ENCODE measurements at places on chromosomes 3 and 15.

GRCh38 chr3:48187579-48188265 is 495 bp downstream of the CDC25A start:
- DNase-seq, result no peak

GRCh38 chr3:187906920-187907319 is 161.7 kb upstream of the BCL6 start:
- DNase-seq, result no peak

- no peak for DNase-seq
Measured at GRCh38 chr3:132225664-132226063, 91.5 kb upstream of the ACP3 start.

DNA sequence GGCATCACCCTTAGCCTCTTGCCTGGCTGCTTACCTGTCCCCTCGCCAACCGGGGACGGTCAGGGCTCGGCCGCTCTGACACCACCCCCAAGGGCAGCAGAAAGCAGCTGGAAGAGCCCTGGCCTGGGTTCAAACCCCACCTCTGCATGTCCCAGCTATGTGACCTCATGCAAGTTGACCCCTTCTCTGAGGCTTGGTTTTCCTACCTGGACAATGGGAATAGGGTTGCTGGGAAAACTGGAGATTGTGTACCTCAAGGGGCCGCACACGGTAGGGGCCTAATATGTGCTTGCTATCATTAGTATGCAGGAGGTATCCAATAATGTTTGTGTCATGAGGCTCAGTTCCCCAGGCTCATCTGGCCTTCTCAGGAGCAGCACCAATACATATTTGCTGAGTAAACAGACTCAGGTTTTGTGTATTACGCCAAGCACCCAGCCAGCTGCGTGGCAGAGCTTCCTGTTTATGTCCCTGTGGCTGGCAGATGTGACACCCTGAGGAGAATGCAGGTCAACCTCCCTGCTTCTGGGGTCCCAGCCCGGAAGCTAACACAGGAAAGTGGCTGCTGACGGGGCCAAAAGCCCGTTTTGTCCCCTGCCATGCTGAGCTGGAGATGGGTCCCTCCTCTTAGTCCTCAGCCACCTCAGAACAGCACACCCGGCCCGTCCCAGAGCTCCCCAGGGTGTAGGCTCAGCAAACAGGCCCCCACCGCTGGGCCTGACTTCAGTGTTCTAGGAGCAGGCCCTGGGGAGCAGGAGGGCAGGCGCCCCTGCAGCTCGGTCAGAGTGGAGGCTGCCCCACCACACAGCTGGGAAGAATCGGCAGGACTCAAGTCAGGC is 29.7 kb downstream of the PLXND1 start:
- no peak for DNase-seq

DNA sequence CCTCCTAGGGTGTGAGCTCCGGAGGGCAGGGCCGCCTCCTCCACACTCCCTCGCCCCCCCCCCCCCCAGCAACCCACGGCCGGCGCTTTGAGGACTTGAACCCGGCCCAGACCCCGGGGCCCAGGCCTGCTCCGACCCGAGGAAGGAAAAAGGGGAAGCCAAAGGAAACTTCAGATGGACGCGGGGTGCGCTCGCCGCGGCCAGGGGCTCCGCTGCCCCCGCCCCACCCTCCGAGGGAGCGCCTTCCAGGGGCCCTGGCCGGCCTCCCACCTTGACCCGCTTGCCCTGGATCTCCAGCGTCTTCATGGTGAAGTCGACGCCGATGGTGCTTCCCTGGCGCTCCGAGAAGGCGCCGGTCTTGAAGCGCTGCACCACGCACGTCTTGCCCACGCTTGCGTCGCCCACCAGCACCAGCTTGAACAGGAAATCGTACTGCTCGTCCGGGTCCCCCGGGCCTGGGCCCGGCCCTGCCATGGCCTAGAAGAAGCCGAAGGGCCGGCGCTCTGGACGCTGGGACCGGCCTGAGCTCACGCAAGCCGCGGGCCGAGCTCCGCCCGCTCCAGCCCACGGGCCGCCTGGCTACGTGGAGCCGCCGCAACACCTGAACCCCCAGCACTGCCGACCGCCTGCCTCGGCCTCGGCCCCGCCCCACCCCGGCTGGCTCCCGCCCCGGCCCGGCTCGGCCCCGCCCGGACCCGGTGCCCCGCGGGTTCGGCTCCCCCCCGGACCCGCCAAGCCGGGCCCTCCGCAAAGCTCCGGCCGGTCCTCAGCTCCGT is 400 bp downstream of the RAB43 start:
- DNase-seq, result no peak

DNA sequence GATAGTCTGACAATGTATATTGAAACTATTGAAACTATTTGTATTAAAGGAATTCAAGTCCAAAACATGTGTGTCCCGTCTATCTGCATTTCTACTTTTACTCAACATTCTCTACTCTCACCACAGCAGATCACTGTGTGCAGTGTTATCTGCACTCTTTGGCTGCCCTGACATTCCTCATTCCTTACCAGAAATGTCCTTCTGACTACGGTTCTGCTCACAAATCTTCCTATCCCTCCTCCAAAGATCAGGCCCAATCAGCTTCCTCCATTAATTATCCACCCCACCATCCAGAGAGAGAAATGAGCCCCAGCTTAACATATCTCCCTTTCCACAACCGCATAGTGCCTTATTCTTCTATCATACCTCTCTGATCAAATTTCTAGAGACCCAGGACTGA is 94.7 kb downstream of the TBL1XR1 start:
- DNase-seq, result no peak

DNA sequence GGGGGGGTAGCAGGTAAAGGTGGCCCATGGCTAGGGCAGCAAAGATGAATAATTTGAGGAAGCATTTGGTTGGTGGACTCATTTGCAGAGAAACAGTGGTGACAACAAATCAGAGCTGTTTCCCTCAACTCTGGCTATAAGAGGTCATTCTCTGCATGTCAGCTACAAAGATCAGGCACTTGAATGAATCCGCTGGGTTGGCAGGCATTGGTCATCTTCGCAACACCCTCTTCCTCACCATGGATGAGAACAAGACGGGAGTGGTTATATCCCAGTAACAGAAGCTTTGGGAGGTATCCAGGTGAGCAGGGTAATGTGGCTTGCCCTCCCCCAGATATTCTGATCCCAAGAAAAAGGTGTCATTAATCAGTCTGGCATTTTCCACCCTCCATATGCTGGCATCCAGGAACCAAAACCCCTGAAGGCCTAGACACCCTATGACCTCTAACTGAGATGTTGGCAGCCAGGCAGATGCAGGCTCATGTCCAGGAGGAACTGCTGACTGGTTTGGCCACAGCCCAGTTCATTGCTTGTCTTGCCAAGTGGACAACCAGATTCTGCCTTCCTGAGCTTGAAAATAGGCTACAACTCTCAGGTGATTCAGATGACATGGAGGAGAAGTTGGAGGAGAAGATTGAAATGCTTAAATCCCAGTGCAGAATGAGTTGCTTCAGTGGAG is 108.9 kb upstream of the TRIM42 start:
- no peak for DNase-seq

DNA sequence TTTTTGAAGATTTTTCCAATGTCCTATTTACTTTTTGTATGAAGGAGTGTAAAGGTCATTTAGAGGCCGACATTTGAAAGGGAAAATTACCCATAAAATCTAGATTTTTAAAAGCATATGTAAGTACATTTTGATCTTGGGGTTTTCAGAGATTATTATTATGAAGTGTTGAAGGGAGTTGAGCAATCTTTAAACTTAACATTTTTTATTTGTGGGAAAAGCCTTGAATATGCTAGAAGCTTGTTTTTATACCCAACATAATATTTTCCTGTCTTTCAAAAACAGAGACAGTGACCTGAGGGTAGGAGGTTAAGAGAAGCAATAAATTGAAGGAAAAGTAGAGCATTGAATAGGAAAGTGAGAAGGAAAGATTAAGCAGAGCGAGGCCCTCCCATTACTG is 85.7 kb downstream of the SLMAP start:
- DNase-seq, result no peak

DNA sequence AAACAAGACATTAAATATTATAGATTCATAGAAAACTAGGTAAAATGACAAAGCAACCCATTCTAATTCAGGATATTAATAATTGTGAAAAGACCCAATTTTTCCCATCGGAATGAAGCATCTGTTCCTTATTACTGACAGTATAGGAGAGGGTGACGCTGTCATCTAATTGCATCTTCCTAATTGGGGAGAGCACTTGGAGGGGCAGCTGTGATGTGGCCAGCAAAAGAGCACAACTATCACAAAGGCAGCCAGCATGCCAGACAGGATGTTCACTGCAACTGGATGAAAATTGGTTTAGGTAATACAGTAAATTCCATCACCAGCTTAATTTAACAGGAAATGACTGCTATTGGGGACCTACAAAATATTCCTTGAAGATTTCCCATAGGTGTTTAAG is 21.9 kb upstream of the MINAR1 start:
- DNase-seq, result no peak

DNA sequence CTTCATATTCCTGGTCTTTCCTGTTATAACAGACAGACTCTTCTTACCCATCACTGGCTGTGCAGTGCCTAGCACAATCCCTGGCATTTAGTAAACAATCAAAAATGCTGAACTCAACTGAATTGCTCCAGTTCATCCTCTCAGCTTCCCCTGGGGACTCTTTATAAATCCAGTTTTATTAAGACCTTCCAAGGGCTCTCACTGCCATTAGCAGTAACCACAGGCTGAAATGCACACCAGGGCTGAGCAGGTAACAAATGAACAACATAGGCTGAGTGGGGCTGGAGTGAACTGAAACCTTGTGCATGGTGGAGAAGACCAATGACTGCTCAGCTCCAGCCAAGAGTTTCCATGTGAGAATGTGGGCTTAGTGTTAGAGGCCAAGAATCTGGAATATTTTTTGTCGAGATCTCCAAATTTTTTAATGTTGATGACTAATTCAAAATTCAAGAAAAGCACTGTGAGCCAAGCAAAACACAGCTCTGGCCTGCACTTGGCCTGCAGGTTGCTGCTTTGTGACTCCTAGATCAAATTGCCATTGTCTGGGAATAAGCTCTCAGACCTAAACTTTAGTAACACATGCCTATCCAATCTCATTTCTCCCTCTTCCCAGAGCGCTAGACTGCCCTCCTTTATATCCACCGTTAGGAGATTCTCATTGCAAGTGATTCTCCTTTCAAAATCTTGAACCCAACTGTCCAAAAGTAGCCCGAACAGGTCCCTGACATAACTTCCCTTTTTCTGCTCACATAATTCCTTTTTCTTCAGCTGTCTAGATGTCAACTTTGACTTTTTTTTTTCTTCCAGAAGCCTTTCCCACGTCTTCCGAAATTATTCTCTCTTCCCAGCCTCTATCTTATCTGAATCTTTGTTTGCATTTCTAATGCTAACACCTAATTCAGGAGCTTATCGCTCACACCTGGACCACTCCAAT is 7.4 kb downstream of the SQOR start:
- DNase-seq, result no peak

DNA sequence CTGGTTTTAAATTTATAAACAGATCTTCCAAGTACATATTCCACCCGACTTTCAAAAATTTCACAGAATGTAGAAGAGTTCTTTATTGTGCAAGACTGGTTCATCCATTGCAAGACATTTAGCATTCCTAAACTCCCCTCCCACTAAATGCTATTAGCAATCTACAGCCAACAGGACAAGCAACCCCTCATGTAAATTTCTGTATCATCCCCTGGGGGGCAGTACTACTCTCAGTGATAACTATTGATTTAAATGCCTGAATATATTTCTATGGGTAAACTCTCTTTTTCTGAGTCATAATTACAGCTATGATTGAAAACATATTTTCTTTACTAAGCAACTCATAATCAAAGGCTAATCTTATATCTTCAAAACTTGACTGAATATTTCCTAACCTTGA is 10.7 kb upstream of the SLC15A2 start:
- DNase-seq, result no peak

GRCh38 chr3:97269202-97269601 is 454.8 kb downstream of the EPHA6 start:
- no peak for DNase-seq

- no peak for DNase-seq
Measured at GRCh38 chr15:29061746-29062145, 176.0 kb downstream of the APBA2 start.

DNA sequence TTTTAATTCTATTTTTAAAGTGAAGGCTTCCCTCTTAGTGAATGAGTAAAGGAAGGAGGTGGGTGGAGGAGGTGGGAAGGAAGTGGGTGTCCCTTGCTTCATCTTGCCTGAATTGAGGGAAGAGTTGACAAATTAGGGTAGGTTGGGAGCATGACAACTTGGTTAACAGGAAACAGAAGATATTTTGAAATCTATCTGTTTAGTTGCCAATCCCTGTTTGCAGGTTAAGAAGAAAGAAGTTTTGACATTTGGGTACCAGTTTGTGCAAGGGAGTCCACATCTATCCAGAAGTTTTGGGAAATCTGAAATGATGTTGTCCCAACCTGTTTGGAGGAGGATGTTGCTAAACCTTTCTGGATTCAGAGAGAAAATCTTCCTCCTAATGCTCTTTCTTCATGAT is 204.1 kb upstream of the SUCLG2 start:
- DNase-seq, result no peak

DNA sequence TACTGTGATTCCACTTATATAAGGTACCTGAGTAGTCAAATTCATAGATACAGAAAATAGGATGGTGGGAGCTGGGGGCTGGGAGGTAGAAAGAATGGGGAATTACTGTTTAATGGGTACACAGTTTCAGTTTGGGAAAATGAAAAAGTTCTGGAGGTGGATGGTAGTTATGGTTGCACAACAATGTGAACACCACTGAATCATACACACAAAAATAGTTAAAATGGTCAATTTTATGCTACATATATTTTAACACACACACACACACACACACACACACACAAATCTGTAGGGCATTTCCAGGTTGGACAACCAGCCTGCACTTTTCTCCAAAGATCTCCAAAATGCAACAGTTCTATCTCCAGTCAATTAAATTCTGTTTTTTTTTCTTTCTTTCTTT is 1.4 kb downstream of the CCDC32 start:
- no peak for DNase-seq

GRCh38 chr3:173709026-173709425 is 311.5 kb downstream of the NLGN1 start:
- DNase-seq, result no peak

DNA sequence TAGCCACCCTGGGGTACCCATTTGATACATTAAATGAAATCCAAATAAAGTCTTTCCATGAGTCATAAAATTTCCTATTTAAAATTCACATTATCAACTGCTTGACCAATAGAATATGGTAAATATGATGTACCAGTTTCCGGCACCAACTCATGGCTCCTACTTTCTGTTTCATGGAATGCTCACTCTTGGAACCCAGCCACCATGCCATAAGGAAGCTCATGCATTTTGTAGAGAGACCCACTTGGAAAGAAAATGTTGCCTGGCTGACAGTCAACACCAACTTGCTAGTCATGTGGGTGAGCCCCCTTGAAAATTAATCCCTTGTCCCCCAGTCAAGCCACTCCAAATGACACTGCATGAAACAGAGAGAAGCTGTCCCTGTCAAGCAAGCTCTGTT is 57.2 kb downstream of the WWTR1 start:
- DNase-seq, result no peak
